Muscle of back (tissue), 13 donors: ENCODE measurements at places on chromosomes 2 and 18. TPM values are rescaled to one million over a fixed set of nuclear protein-coding genes. Genes with fewer than 3 reads are reported as not detected.

The DSC2 gene
- polyA plus RNA-seq, result 5.2 TPM

DNA sequence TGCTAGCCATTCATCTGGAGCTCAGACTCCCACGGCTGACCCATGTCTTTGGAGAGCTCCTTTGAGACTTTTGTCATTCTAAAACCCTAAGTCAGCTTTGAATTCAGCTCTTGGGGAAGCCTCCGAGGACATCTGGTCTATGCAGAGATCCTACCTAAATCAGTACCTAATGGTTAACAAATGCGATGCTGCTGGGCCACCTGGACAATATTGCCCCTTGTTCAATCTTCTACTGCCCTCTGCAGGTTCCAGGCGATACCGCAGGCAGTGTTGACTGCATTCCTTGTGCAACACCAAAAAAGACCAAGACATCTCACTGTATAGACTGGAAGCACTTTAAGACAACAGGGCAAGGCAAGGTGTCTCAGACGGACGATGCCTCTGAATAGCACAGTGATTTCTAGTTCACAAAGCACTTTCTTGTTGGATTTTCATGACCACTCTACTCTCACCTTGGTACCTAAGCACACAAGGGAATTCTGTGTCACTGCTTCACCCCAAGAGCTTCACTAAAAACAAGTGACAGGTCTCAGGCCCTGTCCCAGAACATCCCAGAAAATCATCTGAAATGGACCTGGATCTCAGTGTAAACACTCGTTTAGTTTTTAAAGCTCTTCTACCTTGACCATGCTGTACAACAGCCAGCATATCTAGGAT, 80.9 kb downstream of the XDH start:
- DNase-seq, result peak; percentile 69

The ANKRD62 gene
- polyA plus RNA-seq, result not detected

DNA sequence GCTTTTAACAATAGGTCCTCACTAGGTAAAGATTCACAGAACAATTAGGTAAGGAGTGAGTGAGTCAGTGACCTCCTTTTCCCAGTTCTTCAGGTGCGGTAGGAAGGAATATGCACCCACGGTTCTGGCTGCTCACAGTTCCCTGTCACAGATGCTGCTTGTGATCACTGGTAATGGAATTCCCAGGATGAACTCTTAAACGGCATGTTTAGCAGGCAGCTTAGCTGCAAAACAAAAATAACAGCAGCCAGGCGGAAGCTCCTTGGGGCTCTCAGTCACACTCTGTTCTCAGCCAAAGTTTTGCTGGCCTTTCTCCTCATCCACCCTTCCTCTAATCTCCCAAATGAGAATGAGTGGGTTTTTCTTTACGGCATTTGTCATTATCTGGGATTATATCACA, 274.5 kb downstream of the MYT1L start:
- DNase-seq, result peak; percentile 4

The ARMC9 gene
- polyA plus RNA-seq, result 4.9 TPM

DNA sequence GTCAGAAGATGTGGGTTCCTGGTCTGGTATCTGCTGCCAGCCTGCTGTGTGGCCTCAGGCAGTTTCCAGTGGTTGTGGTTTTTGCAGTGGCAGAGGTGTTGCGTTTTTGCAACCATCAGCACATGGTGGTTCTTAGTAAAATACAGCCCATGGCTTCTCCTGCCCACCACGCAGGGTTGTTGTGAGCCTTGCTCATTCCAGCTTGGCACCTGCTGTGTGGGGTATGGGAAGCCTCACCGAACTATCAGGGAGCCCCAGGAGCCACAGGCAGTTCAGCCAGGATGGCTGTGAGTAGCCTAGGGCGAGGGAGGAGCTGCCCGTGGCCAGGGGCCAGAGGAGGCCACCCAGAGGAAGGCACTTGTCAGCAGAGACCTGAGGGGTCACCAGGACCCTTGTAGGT, 9.8 kb downstream of the ARID5A start:
- DNase-seq, result no peak

The PRSS56 gene
- 1.3 TPM for polyA plus RNA-seq

- DNase-seq, result peak; percentile 75
These were observed 162.0 kb downstream of the RTP5 start for GRCh38 chr2:242031481-242032019.

DNA sequence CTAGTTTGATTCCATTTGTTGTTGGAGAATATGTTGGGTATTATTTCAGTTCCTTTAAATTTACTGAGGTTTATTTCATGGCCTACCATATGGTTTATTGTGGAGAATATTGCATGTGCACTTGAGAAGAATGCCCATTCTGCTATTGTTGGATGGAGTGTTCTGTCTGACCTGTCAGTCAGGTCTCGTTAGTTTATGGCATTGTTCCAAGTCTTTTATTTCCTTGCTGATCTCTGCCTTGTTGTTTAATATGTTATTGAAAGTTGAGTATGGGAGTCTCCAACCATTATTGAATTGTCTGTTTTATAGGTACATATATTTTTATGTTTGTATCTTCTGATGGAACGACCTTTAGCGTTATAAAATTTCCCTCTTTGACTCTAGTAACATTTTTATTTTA, 86.3 kb downstream of the PTPN4 start:
- DNase-seq, result no peak

DNA sequence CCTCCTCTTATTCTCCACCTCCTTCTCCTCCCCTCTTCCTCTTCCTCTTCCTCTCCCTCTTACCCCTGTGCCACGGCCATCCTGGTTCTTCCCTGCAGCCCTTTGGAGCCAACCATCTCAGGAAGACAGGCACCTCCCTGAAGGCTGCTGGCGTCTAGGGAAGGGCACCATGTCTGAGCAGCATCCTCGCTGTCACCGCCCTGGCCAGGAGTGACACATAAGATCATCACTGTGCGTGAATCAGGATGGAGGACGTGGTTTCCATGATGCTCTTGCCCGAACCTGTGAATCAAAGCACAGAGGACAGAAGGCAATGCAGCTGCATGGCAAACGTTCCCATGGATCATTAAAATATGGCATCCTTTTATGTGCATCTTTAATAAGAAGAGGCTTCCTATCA, 236.0 kb downstream of the SH3BP4 start:
- DNase-seq, result no peak

- no peak for DNase-seq
These were observed 249.4 kb downstream of the ANKRD30B start for GRCh38 chr18:14997357-14997756.

- DNase-seq, result no peak
These were observed 39.6 kb downstream of the SCN3A start for GRCh38 chr2:165164201-165164600.

DNA sequence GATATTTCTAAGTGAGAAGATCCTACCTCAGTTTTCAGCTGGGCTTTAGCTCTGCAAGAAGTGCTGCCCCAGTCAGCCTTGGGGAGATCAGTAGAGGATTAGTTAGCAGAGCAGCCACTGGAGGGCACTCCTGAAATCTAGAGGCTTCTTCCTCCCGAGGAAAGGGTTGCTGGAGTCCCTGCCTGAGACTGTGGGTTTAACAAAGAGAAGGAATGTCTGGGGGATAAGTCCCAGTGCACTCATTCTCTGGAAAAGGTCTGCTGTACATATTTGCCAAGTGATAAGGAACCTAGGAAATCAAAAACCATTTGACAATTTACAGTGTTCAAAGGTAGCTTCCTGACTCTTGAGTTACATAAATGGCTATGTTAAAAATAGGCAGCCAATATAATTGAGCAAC, 207.2 kb downstream of the SLC8A1 start:
- no peak for DNase-seq

DNA sequence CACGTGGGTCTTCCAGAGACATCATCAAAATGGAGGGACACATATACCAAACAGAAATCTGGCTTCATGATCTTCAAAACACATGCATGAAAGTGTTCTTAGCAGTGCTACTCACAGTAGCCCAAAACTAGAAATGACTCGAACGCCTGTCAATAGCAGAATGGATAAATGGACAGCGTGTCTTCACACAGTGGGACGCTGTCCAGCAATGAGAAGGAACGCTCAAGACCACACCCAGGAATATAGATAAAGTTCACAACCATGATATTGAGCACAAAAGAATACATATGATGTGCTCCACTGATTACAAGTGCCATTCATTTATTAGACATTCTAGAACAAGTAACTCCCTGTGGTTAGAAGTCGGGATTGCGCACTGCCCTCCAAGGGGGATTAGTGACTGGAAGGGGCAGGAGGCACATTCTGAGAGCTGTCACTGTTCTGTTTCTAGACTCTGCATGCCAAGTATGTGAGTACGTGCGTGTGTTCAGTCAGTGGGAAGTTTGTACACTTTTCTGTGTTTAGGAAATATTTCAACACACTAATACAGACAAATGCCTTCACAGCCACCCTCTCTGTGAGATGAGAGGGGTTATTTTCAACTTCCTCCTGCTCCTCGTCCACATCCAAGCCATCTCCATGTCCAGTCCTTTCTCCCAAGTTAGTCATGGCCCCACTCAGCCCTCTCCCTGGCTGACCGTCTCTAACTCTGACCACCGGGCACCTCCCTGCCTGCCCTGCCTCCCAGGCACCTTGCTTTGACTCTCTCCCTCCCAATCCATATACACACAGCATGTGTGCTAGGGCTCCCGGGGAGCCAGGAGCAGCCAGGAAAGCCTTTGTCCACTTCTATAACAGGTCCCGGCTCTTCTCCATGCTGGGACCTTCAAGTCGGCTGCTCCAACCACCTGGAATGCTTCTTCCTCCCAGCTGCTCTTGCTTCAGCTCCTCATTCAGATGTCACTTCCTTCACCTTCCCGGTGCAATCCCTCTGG, 26.9 kb upstream of the TNS1 start:
- peak; percentile 11 for DNase-seq

DNA sequence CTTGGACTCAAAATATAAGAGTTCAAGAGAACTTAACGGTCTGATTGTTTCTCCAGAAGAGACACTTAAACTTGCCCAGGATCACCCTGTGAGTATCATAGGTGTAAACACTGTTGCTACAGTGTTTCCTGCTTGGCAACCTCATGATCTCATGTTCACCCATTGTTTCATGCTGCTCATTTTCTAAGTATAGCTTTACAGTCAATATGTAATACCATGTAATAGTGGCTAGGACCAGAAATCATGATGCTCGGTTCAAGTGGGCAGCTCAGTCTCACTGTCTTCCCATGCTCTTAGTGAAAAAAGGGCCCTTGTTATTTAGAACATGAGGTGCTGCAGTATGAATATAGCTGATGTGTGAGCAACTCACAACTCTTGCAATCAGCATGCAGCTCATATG, 157.5 kb downstream of the CERS6 start:
- DNase-seq, result no peak

The STPG4 gene
- polyA plus RNA-seq, result not detected

DNA sequence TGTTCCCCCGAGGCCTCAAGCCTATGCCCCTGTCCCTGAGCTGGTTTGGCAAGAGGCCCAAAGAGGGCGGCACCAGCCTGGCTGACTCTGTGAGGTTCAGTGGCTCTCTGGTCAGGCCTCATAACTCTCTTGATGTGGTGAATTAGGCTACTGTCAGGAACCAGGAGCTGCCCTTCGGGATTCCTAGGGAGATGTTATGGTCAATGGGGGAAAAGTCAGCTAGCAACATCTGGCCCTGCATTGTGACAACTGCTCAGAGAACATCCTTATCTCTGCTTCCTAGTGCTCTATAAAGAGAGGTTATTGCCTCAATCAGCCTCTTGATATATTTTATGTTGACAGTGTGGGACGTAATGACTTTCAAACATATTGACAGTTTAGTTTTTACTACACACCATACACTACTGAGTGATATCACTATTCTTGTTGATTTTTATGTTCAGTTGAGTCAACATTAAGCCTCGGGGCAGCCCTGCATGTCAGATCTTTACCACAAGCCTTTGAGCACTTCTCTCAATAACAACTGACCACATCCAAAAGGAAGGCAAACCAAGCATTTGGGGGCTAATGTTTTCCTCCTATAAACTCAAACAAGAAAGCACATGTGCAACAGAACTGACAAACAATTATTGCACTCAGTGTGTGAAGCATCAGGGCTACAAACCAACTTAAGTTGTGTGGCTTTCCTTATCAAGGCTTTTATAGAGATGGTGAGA, 448.3 kb upstream of the SLC14A2 start:
- no peak for DNase-seq

GRCh38 chr2:24199968-24200590, 25.2 kb downstream of the FAM228A start:
- no peak for DNase-seq

- DNase-seq, result no peak
These were observed 42.9 kb downstream of the DYSF start for GRCh38 chr2:71496156-71496770.

DNA sequence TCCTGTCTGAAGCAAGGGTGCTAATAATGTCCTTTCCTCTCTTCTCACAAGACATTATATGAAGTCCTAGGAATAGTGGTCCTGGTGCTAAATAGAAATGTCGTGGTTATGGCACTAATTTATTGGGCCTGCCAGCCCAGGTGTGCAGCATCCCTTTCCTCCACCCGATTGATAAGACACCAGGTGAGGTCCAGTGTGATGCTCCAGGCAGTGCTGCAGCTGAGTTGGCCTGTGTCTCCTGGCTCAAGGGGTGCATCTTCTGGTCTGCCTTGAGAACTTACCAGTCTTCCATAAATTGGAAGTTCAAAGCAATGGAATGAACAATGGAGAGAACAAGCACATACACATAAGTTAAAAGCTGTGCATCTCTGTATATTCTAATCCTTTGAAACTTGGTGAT, 26.9 kb downstream of the CRIM1 start:
- no peak for DNase-seq

The GULP1 gene
- 20.1 TPM for polyA plus RNA-seq

The CKAP2L gene
- polyA plus RNA-seq, result 6.8 TPM

GRCh38 chr18:79809482-79810192, 11.9 kb downstream of the KCNG2 start:
- no peak for DNase-seq

DNA sequence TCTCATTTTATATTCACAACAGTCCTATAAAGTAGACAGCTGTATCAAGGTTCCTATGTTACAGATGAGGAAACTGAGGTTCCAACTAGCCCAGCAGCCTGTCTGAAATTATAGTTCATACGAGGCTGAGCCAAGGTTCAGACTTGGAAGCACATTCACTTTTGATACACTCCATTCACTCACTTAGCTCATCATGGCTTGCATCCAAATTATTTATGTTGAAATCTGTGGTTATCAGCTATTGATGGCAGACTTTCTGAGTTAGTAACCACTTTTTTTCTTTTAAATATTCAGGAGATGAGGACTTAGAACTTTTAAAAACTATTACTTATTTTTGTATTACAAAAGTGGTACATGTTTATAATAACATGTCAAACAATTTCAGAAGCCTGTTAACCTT, 188.2 kb downstream of the MTX2 start:
- DNase-seq, result no peak

DNA sequence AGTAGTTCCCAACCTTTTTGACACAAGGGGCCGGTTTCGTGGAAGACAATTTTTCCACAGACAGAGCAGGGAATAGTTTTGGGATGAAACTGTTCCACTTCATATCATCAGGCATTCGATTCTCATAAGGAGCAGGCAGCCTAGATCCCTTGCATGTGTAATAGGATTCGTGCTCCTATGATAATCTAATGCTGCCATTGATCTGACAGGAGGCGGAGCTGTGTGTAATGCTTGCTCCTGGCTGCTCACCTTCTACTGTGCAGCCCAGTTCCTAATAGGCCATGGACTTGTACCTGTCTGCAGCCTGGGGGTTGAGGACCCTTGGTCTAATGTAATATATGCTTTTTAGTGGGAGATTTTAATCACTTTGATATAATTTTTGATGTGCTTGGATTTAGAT, 188.7 kb upstream of the KLHL14 start:
- no peak for DNase-seq
